Heart right ventricle (tissue), 16 donors: ENCODE measurements at places on chromosomes 1 and 21. TPM values are rescaled to one million over a fixed set of nuclear protein-coding genes. Genes with fewer than 3 reads are reported as not detected.

Gene THEMIS2
- 7.1 TPM for total RNA-seq

Gene S100A5
- not detected for total RNA-seq

Gene NBPF20
- total RNA-seq: 0.38 TPM

Gene MTARC1
- 8.9 TPM for total RNA-seq
